C1 segment of cervical spinal cord (tissue), 14 donors: ENCODE measurements at places on chromosomes 3 and 15.

DNA sequence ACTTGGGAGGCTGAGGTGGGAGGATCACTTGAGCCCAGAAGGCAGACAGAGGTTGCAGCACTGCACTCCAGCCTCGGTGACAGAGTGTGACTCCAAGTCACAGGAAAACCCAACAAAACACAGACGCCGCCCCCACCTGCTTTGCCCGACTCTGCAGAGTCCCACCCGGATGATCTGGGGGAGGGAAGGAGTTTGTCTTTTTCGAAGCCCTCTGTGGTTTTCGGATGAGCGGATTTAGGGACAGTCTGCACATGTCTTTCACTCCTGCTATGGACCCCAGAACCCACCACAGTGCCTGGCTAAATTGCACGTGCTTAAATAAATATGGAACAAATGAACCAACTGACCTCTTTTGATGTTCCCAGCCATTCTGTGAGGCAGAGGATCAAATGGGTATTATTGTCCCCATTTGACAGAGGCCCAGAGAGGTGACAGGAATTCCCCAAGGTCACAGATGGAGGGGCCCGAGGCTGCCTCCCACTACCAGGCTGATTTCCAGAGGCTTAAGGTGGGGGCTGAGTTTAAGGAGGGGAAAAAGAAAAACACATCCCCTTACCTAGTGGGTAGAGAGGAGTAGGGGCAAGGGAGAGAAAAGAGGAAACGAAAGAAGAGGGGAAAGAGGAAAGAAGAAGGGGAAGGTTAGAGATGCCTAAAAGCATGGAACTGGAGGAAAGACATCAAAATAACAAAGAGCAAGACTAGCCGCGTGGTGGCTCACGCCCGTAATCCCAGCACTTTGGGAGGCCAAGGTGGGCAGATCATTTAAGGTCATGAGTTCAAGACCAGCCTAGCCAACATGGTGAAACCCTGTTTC is 59.4 kb upstream of the TFRC start:
- no peak for DNase-seq

DNA sequence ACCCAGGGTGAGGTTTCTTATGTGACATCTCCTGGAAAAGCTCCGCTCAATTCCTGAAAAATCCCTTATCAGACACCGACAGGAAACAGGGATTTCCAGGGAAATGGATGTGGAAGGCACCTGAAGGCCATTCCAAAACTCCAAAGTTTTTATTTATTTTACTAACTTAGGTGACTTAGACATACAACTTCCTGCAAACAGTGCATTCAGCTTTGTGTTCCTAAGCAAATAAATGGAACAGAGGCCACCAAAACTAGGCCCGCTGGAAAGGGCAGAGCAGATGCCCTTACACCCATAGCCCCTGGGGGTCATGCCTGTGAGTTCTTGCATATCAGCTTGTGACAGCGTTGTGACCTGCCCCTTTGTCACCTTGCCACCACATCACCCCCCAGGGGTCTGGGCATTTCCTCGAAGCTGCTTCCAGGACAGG is 239.4 kb downstream of the XXYLT1 start:
- DNase-seq, result no peak

- no peak for DNase-seq
Observed at GRCh38 chr3:179026636-179027035, 45.0 kb downstream of the ZMAT3 start.

DNA sequence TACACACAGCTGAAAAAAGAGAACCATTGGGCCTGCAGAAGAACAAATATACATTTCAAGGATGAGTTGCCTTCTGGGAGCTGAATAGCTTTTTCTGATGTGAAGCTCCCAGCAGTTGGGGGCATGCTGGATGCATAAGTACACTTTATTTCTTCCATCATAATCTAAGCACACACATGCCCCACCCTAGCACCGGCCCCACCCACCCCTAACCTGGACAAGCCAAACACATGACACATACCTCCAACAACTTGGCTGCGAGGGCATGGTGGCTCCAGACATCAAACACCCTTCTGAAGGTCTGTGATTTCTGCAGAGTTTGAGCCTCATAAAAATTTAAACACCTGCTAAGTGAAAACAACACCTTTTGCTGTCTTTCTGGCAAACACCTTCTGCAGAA is 307.2 kb upstream of the TRIM42 start:
- DNase-seq, result no peak

GRCh38 chr3:171383206-171384018 is 76.8 kb downstream of the TNIK start:
- peak; percentile 28 for DNase-seq

DNA sequence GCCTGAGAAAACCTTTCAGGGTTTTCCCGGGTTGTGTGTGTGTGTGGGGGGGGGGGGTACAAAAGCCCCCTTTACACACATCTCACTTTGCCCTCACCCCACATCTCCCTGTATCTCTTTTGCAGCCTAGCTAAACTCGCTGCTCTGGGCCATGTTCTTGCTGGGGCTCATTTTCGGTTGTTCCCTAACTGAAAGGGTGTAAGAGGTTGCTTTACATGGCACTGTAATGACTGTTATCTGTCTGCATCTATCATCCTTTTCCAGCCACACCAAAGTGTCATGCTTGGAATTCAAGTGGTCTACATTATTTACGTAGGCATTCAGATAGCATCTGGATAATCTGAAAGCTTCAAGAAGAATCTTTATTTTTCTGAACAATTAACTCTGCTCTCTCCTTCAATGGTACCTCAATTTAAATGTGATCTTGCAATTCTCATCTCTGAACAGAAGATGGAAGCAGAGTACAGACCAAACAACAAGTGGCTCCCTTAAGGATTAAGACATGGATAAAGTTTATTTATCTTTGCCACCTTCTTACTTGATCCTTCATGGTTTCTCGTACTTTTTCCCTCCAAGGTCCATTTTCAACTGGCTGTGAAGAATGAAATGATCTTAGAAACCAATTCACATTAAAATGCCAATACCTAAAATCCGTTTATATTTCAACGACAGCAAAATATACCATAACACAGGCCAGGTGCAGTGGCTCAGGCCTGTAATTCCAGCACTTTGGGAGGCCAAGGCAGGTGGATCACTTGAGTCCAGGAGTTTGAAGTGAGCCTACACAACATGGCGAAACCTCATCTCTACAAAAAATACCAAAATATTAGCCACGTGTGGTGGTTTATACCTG is 34.9 kb downstream of the DCLK3 start:
- no peak for DNase-seq

- DNase-seq, result no peak
Observed at GRCh38 chr15:85690561-85691231, 104.0 kb downstream of the KLHL25 start.

GRCh38 chr15:86855307-86856291 is 775.9 kb downstream of the AGBL1 start:
- no peak for DNase-seq

- DNase-seq, result no peak
Observed at GRCh38 chr15:79091204-79091867, 756 bp upstream of the RASGRF1 start.

DNA sequence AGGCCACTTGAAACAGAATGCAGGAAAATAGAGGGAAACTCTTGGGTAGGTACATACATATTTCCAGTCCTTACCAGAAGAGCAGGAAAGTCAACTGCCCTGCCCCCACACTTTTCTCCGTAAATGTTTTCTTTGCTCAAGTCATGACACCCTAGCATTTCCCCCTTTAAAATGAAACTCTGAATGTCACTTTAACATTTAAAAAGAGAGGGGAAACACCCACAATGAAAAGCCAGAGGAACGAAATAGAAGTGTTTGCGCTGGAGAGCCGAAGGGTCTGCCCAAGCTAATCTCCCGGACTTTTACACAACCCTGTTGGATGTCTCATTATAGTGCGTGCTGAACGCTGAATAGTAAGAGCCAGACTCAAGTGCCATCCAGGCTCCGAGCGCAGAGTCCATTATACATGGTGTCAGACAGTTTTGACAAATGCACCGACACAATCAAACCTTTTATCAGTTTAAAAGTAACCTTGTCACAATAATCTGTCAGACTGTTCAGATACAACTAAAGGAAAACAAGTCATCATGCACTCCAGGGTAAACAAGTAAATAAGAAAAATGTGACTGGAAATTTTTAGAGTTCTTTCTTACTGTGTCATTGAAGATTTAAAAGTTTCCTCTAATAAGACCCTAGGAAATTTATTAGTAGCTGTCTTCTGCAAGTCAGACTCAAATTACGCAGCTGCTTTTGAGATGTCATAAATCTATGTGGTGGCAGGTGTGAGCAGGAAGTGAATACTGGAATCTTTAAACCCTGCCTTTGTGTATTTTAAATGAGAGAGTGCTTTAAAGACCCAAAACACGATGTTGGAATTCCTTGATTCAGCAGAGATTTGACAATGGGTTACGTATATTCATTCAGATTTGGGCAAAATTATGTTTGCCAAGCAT is 159.8 kb downstream of the RBMS3 start:
- DNase-seq, result no peak

DNA sequence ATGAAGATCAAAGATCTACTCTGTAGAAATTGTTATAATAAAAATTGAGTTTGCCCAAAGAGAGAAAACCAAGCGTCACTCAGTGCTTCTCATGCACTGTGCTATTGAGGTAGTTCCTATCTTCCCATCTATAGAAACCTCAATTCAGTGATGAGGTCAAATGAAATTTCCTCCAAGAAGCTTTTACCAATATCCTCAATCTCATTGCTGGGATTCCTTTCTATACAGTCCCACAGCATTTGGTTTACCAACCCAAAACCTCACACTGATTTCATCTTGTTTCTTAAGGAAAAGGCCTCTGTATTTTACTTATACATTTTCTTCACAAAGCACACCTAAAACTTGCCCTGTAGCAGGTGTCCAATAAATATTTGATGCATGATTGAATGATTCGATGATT is 147.2 kb downstream of the ALCAM start:
- no peak for DNase-seq

DNA sequence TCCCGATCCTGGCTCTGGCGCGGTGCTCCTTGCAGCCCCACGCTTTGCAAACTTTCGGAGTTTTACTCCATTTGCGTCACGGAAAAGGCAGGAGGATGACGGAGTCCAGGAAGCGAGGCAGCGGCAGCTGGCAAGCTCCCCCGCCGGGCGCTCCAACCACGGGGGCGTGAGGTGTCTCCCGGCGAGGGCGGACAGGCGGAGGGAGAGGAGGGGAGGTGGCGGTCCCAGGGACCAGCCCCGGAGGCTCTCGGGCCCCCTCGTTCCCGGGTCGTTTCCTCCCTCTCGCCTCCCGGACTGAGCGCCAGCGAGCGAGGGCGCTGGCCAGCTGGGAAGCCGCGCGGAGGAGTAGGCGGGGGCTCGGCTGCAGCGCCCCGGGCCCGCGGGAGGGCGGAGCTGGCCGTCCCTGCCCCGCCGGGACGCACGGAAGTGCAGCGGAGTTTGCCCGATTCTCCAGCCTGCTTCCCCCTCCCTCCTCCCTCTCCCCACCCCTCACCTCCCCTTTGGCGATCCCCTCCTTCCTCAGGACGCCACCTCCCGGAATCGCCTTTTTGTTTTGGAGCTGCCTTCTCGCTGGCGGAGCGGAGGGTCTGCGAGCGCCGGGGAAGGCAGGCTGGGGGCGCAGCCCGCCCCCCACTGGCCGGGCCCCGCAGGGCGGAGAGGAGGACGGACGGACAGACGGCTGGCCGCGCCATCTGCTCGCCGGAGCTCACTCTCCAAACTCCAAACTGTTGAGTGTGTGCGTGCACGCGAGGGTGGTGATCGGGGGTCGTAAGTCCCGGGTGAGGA is at the start of gene SNX33:
Gene SNX33 (plus strand): TSS at position 543 of the 786 bp plus-strand sequence. CDS start 1,191 bp downstream, outside the sequence.
- no peak for DNase-seq

GRCh38 chr3:187265461-187265955 is 26.0 kb downstream of the MASP1 start:
- DNase-seq, result no peak

- no peak for DNase-seq
Observed at GRCh38 chr3:19149368-19149767, 1.1 kb downstream of the KCNH8 start.

- DNase-seq, result no peak
Observed at GRCh38 chr15:63945007-63945788, 101.1 kb downstream of the DAPK2 start.

DNA sequence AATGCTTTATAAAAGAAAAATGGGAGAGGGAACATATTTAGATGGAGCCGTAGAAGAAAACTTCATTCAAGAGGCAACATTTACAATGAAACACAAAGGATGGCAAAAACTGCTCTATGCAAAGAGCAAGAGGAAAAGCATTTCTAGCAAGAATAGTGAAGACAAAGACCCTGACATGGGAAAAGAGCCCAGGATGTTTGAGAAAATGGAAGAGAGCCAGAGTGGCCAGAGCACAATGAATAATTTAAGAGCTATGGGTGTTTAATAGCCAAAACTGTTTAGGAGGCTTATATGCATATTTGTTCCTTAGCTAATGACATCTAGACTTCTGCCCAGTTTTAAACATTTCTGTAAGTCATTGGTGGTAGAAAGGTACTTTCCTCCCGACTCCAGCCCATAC is 25.4 kb upstream of the SEMA6D start:
- DNase-seq, result no peak

DNA sequence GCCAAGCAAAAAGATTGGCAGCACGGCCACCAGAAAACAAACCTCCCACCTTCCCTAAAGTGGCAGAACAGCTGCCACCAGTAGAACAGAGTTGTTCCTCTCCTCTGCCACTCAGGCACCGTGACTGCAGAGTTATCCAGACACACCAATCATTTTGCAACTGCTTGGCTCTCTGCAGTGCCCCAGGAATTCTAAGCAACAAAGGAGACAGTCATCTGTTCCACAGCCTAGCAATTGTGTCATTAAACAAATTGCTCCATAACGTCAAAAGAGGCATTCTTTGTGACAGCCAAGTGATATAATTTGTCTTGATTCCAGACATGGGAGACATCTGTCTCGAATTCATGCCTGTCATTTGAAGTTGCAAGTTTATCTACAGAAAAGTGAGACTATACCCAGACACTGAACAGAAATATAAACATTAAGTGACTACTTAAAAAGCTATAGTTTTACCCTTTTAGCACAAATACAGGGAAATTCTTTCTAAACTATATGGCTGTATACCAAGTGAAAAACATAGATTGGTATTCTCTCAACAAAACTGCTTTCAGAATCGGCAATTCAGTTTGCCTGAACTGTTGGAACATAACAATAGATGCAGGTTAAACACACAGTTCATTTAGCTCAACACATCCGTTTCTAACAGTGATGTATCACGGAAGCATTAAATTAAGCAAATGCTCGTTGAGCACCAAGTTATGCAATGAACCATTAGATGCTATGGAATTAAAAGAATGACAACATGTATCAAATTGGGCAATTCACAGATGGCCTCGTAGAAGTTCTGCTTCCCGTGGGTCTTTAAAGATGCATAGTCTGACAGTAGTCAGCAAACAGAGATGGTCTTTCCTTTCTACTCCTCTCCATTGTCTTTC is 281.3 kb downstream of the FGF12 start:
- DNase-seq, result peak; percentile 3

- DNase-seq, result no peak
Observed at GRCh38 chr3:49415931-49416601, 3.8 kb downstream of the TCTA start.

DNA sequence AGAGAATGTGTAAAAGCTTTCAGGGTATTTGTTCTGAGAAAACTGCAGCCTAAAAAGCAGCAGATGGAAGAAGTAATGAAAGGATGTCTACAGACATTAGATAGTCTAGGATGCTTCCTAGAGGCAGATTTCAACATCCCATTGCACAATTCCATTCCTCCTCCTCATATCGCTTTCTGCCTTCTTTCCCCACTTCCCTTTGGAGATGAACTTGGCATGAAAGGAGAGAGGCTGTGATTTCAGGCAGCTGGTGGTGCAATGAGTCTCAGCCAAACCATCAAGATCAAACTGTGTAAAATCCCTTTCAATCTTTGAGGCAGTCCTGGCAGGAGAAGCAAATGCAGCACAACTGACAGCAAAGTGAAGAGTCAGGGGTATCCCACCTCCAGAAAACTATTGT is 438.7 kb upstream of the KCNMB2 start:
- DNase-seq, result no peak

GRCh38 chr3:190182418-190183043 is 61.8 kb upstream of the P3H2 start:
- no peak for DNase-seq
